ENCODE measurements at places on chromosomes 4 and X.

DNA sequence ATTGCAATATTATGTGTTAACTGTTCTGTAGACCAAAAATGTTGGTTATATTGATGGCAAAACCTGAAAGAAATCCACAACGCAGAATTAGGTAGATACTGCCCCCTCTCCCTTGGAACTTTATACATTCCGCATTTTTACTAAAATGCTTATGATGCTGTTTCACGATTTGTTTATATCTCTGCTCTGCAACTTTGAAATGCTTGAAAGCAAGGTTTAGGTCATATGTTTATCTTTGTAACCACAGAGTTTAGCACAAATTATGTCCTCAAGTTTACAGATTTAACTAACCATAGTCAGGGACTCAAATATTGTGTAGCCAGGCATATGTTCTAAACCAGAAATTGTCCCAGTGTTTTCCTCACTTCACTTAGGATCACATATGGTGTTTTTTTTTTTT lies 66.1 kb upstream of the H2AZ1 start:
- no peak for DNase-seq

DNA sequence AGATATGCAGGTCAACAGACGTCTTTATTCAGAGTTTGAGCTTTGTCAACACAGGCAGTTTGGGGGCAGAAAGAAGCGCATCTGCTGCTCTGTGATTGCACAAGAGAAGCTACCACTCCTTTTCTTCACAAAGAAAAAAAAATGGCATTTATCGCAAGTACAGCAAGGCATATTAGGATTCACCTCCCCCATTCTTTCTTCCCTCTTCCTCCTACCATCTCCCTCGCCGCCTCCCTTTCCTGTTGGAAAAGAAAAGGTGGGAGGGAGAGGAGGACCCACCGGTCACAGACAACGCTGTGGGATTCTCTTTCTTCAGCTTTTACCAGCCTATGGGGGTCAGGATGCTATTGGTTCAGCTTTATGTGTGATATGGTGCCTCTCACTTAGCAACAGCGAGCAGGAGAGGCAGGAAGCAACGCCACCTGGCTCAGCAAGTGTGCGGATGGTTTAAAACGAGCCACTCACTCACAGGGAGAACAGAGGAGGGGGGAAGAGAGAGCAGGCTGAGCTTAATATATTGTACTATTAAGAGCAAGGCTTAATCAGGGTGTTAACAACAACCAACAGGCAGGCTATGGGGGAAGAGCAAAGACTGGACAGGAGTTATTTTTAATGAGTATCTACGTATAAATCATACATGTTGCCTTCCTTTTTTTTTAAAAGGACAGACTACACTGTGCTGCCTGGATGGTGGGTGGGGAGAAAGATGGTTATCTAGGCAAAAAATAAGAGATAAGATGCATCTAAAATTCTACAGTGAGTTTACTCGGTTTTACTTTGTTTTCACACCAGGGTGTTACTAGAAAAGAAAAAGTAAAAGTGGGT lies 104.7 kb downstream of the MAML3 start:
- DNase-seq, result peak; percentile 23

- DNase-seq, result no peak
Measured at GRCh38 chr4:78235800-78236199, 178.7 kb downstream of the FRAS1 start.

- DNase-seq, result peak; percentile 2
Measured at GRCh38 chrX:40402831-40403533, 177.8 kb upstream of the ATP6AP2 start.

DNA sequence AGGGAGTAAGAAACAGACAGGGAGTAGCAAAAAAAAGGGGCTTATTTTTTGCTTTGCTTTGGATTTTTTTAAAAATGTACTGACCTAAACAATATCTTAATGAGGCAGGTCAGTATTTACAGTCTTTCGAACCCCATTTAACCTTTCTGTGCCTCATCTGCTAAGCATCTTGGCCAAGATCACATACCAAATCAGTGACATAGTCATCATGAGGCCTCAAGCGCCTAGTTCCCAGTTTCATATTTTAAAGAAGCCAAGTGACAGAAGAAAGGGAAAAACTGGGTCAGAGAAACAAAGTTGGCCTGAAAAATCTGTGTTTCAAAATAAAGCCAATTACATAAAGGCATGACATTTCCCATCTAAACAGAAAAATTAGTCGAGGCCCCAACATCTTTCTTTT lies 94.6 kb upstream of the WDR44 start:
- DNase-seq, result no peak

GRCh38 chr4:122781486-122781885 lies 45.1 kb upstream of the FGF2 start:
- no peak for DNase-seq

DNA sequence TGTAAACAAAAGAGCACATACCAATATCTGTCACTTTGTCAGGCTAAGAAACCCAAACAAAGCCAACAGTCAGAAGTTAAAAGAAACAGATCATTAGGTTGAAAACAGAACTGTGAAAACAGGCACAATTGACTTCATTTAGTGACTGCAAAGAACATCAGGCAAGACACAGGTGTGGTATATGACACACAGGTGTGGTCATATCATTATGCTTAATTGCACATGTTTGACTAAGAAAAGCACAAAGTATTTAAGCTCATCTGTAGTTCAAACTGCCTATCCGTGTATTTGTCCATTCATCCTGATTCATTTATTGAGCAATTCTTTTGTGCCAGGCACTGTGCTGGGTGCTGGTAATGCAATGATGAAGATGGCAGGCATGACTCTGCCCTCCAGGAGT lies 150.7 kb downstream of the DEFB131A start:
- DNase-seq, result no peak

GRCh38 chr4:153204728-153205648 lies 745 bp downstream of the TRIM2 start:
- peak; percentile 13 for DNase-seq

DNA sequence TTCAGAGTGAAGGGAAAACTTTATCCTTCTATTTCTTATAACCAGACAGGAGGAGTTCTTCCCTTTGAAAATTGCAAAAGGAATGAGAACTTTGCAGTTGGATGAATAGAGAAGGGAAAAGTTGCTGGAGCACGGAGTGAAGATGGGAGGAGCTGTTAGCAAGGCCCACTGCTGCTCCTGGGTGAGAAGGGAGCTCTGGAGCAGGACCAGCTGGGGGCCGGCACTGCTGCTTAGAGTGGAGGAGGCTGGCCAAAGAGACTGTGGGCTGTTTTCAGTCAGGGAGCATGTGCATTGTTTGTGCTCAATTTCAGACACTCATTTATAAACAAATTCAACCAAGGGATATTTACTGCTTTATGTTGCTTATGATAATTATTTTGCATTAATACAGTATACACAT lies 164.2 kb downstream of the STIM2 start:
- DNase-seq, result no peak

DNA sequence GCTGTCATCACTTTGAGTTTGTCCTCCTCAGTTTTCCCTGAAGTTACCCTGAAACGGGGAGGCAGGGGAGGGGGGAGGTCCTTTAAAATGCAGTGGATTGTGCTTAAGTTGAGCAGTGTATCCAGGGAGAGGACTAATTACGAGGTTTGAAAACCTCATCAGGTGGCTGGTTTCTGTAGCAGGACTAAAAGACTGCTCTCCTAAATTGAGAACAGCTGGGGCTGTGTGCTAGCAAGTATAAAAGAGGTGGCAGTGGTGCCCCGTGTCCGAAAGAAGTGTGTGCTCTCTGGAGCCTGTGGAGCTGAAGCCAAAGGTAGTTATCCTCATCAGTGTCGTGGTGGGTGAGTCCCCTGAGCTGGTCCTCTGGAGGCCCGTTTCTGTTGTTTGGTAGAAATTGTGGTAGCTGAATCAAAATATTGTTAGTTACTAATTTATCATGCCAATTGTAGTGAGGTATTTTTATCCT lies 37.2 kb upstream of the CYP2U1 start:
- DNase-seq, result no peak

- DNase-seq, result no peak
Measured at GRCh38 chr4:79958466-79959264, 114.4 kb downstream of the ANTXR2 start.

- no peak for DNase-seq
Measured at GRCh38 chr4:185839194-185839712, 27.3 kb upstream of the SORBS2 start.

- DNase-seq, result no peak
Measured at GRCh38 chr4:184434501-184435066, 39.8 kb downstream of the IRF2 start.

DNA sequence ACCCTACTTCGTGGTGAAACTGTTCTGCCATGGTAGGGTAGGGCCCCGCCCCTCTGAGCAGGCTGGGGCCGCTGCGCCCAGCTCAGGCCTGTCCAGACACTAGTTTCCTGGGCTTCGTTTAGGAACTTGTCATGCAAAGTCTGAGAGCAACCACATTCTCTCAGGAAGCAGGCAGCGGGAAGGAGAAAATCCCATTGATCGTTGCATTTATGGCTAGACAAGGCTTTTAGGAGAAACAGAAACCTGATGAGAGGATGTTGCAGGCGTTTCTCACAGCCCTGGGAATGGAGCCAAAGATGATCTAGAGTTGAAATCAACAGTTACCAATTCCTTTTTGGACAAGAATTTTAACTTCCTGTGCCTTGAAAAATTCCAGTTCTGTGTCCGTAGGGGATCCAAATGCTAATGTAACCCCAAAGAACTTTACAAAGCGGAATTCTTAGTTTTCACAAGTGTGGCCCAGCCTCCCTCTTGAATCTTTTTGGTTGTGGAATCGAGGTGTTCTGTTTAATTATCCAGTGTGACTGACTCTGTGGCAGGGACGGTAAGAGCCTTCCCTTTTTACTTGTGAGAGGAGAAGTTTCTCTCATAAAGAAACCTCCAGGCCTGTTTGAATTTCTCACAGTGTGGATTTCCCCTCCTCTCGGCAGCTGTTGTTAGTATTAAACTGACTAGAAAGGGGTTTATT lies 4.5 kb upstream of the CXCL9 start:
- DNase-seq, result no peak

GRCh38 chr4:42350611-42351182 lies 46.6 kb upstream of the SHISA3 start:
- DNase-seq, result no peak

- no peak for DNase-seq
Measured at GRCh38 chr4:158845311-158846041, 76.7 kb downstream of the FNIP2 start.

DNA sequence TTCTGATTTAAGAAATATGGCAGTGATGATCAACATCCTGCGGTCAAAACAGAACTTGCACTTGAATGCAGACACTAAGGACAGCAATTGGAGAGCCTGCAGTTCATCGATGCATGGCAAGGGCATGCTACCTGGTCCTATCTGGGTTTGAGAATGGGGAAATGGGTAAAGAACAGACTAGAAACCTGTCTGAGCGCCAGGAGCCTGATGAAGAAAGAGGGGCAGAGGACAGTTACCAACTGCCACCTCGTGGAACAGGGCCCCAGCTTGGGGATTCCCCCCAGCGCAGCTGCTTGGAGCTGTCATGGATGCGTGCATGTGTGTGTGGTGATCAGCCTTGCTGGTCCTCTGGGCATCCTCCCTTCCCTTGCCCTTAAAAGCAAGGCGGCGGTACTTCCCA lies 30.2 kb upstream of the NKRF start:
- peak; percentile 3 for DNase-seq

- DNase-seq, result no peak
Measured at GRCh38 chrX:48761674-48762471, at the start of gene GLOD5. TSS of gene GLOD5 (plus strand) at chrX:48761747. CDS start at chrX:48761791, 44 bp downstream.

GRCh38 chr4:16289897-16290554 lies 63.8 kb upstream of the TAPT1 start:
- no peak for DNase-seq

DNA sequence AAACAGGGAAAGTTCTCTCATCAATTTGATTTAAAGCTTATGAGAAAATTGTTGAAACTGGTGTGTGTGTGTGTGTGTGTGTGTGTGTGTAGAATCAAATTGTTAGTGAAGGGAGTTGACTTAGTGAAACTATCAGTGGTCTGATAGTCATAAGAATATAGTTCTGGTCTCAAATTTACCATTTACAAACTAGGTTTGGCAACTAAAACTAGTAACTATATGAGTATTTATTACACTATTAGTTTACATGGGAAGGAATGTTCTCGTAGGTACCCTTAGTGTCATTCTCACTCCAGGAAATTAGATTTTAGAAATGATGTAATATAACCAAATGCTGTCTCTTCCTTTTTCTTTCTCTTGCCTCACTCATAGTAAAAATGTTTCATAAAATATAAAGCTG lies 11.9 kb downstream of the SULT1E1 start:
- no peak for DNase-seq

- no peak for DNase-seq
Measured at GRCh38 chrX:133796282-133796681, 189.1 kb downstream of the GPC3 start.

- no peak for DNase-seq
Measured at GRCh38 chr4:118810991-118811764, 24.7 kb downstream of the SEC24D start.

DNA sequence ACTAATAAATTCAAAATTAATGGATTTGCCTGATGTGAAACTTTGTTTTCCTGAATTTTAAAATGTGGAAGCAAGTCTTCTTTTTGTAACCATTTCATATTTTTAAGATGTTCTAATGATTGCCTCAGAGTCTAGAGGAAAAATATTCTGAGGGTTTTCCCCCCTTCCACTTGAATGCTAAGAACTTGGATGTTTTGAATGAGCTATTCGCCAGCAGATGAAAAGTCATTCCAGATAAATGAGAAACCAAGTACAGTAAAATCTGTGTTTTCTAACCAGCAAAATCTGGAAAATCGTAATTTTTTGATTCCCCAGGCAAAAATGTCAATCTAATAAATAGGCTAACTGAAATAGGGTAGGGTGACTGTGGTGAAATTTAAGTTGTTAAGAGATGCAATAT lies 45.6 kb downstream of the SLIT2 start:
- DNase-seq, result no peak

- DNase-seq, result no peak
Measured at GRCh38 chr4:46946919-46947536, 38.0 kb upstream of the COX7B2 start.

GRCh38 chr4:10803713-10804343 lies 119.3 kb upstream of the CLNK start:
- DNase-seq, result no peak

GRCh38 chr4:73709451-73710033 lies 30.8 kb upstream of the CXCL8 start:
- no peak for DNase-seq

GRCh38 chrX:27548624-27549023 lies 41.5 kb upstream of the DCAF8L2 start:
- DNase-seq, result no peak

GRCh38 chr4:152935631-152936445 lies at the start of gene FHDC1:
TSS of gene FHDC1 (plus strand) at chr4:152936323. CDS start at chr4:152943058, 6,735 bp downstream.
- DNase-seq, result peak; percentile 7

- DNase-seq, result no peak
Measured at GRCh38 chr4:187302457-187303150, 578.9 kb upstream of the FAT1 start.

DNA sequence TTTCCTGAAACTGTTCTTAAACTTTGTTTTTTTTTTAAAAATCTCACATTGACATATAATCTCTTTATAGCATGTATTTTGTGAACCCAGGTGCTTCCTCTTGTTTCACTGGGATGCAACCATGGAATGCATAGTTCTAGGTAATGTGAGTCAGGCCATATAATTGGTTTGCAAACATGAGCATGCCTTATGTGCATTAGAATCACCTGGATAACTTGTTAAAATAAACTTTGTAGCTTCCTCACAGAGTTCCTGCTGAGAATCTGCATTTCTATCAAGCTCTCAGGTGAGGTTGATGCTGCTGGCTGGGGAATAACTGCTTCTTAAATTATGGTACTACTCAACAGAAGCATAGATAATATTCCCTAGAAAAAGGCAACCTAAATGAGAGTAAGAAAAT lies 940.3 kb upstream of the LCORL start:
- no peak for DNase-seq

GRCh38 chr4:186020106-186020792 lies 48.7 kb upstream of the TLR3 start:
- no peak for DNase-seq

GRCh38 chr4:77734928-77735327 lies 84.2 kb downstream of the CNOT6L start:
- DNase-seq, result no peak

- DNase-seq, result no peak
Measured at GRCh38 chrX:55451626-55451989, 319 bp upstream of the MAGEH1 start.
